ENCODE measurements at places on chromosomes 13 and 19.

GRCh38 chr13:44292545-44292944 is 81.1 kb upstream of the SERP2 start:
- no peak for DNase-seq

GRCh38 chr13:33452873-33453517 is 167.4 kb upstream of the STARD13 start:
- no peak for DNase-seq

GRCh38 chr13:103883698-103884097 is 817.5 kb upstream of the SLC10A2 start:
- DNase-seq = no peak

DNA sequence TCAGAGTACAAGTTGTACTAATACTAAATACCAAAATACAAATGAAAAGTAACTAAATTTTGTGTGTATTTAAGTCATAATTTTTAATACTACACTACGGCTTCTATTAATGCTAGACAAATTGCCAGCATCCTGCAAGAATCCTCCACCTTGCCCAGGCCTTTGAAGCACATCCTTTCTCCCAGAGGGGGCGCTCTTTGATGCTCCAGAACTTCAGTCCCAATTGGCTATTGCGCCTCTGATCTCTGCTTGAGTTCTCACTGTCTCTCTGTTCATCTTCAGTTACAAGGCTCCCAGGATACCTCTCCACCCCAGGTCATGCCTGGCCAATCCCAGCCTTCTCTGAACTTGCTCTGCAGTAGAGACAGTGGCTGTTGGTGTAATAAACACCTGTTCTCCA is 141.0 kb downstream of the DCLK1 start:
- no peak for DNase-seq

DNA sequence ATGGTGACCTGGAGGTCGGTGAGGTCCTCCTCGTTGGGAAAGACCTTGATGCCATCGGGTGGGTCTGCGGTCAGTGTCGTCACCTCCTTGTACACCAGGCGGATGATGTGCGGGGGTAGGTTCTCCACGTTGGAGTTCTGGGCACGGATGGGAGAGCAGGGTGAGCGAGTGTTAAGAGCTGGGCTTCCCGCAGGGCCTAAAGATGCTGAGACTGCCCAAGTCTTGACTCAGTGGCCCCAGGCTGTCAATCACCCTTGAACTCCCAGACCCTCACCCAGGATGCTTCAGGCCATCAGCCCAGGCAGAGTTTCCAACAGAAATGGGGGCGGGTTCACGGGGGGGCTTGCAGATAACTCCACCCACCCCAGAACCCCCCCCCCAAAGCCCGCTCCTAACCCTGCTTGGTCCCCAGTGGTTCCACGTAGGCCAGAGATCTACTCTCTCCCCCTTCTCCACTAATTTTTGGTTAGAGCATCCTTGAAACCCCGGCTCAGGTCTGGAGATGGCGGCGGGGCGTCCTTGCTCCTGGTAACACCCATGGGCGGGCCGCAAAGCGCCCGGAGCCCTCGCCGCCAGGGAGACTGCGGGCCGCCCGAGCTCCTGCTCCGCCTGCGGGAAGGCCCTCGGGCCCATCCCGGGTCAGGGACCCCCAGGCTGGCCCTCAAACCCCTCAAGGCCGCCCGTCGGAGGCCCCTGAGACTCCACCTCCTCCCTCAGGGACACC is 600 bp downstream of the UBE2S start:
- DNase-seq = peak; percentile 9

- DNase-seq = no peak
These were observed 82.6 kb downstream of the KATNAL1 start for GRCh38 chr13:30224732-30225131.

DNA sequence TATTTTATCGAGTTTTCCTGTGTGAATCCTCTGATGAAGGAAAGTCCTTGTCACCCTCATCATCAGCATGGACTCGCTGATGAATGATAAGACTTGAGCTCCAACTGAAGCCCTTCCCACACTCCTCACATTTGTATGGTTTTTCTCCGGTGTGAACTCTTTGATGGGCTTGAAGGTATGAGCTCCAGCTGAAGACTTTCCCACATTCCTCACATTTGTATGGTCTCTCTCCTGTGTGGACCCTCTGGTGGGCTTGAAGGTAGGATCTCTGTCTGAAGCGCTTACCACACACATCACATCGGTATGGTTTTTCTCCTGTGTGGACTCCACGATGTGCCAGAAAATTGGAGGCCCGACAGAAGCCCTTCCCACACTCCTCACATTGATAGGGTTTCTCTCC is 21.7 kb downstream of the ZNF45 start:
- DNase-seq = no peak

- DNase-seq = no peak
These were observed 4.0 kb upstream of the ZNF701 start for GRCh38 chr19:52566121-52566520.

DNA sequence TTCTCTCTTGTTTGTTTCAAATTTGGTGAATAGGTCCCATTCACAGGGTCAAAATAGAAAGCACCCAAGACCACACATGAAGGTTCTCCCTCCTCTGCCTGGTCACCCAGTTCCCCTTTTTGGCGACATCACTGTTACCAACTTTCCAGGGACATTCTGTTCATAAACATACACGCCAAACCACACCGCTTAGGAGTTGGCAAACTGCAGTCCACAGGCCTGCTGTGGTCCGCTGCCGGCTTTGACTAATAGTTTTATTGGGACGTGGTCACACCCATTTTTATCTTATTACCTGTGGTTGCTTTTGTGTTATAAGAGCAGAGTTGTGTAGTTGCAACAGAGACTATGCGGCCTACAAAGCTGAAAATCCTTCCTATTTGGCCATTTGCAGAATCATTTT is 24.2 kb downstream of the UHRF1 start:
- DNase-seq = no peak

DNA sequence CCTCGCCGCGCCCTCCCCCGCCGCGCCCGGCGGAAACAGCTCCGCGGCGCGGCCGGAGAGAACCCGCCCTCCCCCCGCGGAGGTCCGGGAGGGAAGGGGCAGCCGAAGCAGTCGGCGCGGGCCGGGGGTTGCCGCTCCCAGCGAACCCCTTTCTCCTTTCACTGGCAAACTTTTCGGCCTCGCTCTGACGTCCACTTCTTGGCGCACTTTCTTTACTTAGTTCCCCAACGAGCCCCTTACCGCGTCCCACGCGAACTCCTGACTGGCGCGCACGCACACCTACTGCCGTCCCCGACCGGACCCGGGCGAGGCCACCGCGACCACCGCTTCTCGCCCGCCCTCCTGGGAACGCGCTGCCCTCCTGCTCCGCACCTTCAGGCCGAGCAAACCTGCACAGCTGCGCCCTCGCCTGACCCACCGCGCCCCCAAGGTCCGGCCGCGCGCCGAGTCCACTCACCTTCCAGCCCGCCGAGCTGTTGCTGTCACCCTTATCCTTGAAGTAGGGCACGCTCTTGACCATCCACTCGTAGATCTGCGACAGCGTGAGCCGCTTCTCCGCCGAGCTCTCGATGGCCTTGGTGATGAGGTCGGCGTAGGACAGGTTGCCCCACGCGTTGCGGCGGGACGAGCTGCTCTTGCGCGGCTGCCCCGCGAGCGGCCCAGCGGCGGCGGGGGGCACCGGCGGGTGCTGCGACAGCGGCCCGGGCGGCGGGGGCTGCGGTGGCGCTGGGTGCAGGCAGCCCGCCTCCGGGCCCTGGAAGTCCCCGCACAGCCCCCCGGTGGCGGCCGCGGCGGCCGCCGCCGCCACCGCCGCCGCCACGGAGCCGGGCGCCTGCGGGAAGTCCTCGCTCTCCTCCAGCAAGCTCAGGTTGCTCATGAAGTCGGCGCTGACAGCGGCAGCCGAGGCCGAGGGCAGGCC is 1.1 kb downstream of the FOXO1 start:
- DNase-seq = no peak

- peak; percentile 70 for DNase-seq
These were observed at the start of gene ATP1A3 for GRCh38 chr19:41993612-41994483. TSS of gene ATP1A3 (minus strand) at chr19:41994230. CDS start at chr19:41994076, 154 bp downstream.

GRCh38 chr13:85557691-85558467 is 241.3 kb downstream of the SLITRK6 start:
- DNase-seq = no peak

- no peak for DNase-seq
These were observed 3.9 kb downstream of the PIH1D1 start for GRCh38 chr19:49447485-49448431.

GRCh38 chr13:86082121-86082520 is 282.9 kb upstream of the SLITRK6 start:
- DNase-seq = no peak

DNA sequence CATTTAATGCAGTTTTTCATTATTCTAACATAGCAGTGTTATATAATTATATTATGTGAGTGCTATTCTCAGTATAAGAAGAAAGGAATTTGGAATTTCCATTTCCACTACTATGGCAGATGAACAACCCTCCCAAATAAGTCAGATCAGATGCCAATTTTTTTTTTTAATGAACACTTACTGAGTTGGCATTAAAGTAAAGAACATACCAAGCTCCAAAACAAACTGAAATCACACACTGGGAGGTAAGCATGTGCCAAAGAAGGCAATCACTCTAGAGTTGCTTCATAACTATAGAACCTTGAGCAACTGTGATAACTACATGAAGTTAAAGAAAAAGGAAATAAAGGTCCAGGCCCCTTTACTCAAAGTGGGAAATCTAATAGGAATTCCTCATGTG is 90.3 kb downstream of the RNF17 start:
- no peak for DNase-seq
